Smooth muscle cell of the umbilical artery (primary cell): ENCODE measurements at places on chromosomes 11 and 22. TPM values are rescaled to one million over a fixed set of nuclear protein-coding genes. Genes with fewer than 3 reads are reported as not detected.

Gene CD248
- 52.9 and 81.7 TPM in 2 replicates for total RNA-seq

Gene TRAF6
- total RNA-seq = 5.6 and 11.7 TPM in 2 replicates

Gene PRG3
- total RNA-seq = not detected in 2 replicates

Gene RAB3IL1
- total RNA-seq = 2.1 and 2.3 TPM in 2 replicates

Gene OR8G1
- not detected in 2 replicates for total RNA-seq

Gene SF1
- total RNA-seq = 72.2 and 125 TPM in 2 replicates

Gene ACAT1
- 57.9 and 65.4 TPM in 2 replicates for total RNA-seq

Gene FHIP1B
- 9.5 and 15.3 TPM in 2 replicates for total RNA-seq

Gene SCGB1C1
- not detected in 2 replicates for total RNA-seq

Gene NNMT
- 315 and 919 TPM in 2 replicates for total RNA-seq

Gene LIPT2
- 1.4 and 3.3 TPM in 2 replicates for total RNA-seq

Gene CDCA5
- 1.8 and 6.0 TPM in 2 replicates for total RNA-seq

Gene FAM83F
- total RNA-seq = not detected in 2 replicates

Gene NXPE4
- total RNA-seq = not detected in 2 replicates

Gene VSIG10L2
- total RNA-seq = not detected in 2 replicates

Gene GALNT18
- 49.0 and 51.7 TPM in 2 replicates for total RNA-seq

Gene MAML2
- 13.4 and 28.7 TPM in 2 replicates for total RNA-seq

Gene INSC
- not detected in 2 replicates for total RNA-seq

Gene LRRC32
- 59.0 and 86.1 TPM in 2 replicates for total RNA-seq

Gene PDE2A
- total RNA-seq = 0.30 and 1.3 TPM in 2 replicates

Gene FGF19
- total RNA-seq = not detected in 2 replicates

Gene OPCML
- total RNA-seq = 0.89 and 2.5 TPM in 2 replicates

Gene MFRP
- total RNA-seq = not detected in 2 replicates
